Breast epithelium (tissue), 4 donors: ENCODE measurements at places on chromosomes 2 and 18. TPM values are rescaled to one million over a fixed set of nuclear protein-coding genes. Genes with fewer than 3 reads are reported as not detected.

INHA gene
- total RNA-seq = 0.64 TPM

SPP2 gene
- total RNA-seq = not detected

CBLN2 gene
- total RNA-seq = 0.15 TPM

SPC25 gene
- 1.1 TPM for total RNA-seq

DNER gene
- total RNA-seq = 1.3 TPM

KATNAL2 gene
- total RNA-seq = 9.1 TPM

TMEM200C gene
- total RNA-seq = 0.98 TPM

GALR1 gene
- total RNA-seq = under 0.01 TPM

PGAP1 gene
- total RNA-seq = 27.1 TPM

NDC80 gene
- 0.96 TPM for total RNA-seq

PLGLB1 gene
- 6.0 TPM for total RNA-seq

LYPD6B gene
- total RNA-seq = 0.32 TPM

ASXL3 gene
- total RNA-seq = 0.96 TPM

DLGAP1 gene
- total RNA-seq = 17.6 TPM

ANKRD62 gene
- total RNA-seq = not detected

MYOM1 gene
- total RNA-seq = 6.9 TPM

MYCN gene
- total RNA-seq = 0.32 TPM

SPATA3 gene
- not detected for total RNA-seq

TCF23 gene
- total RNA-seq = not detected

SIGLEC15 gene
- total RNA-seq = 0.66 TPM

HNMT gene
- total RNA-seq = 174 TPM

PLGLB2 gene
- 4.0 TPM for total RNA-seq

CNGA3 gene
- not detected for total RNA-seq

STAT4 gene
- 3.6 TPM for total RNA-seq

MATN3 gene
- total RNA-seq = 2.6 TPM

COLEC11 gene
- 0.33 TPM for total RNA-seq

SERPINB3 gene
- not detected for total RNA-seq

UGT1A5 gene
- total RNA-seq = not detected

SLC9A2 gene
- total RNA-seq = 0.16 TPM

GPBAR1 gene
- 5.2 TPM for total RNA-seq

NCKAP1 gene
- 270 TPM for total RNA-seq

TGFA gene
- total RNA-seq = 16.1 TPM

SIX2 gene
- total RNA-seq = 0.98 TPM

KIF1A gene
- total RNA-seq = not detected

IGFBP2 gene
- total RNA-seq = 115 TPM

SLC9A4 gene
- not detected for total RNA-seq

VWC2L gene
- not detected for total RNA-seq

TXNDC2 gene
- total RNA-seq = not detected

CCNYL1 gene
- total RNA-seq = 11.8 TPM
